ENCODE measurements at places on chromosomes 6 and 20. TPM values are rescaled to one million over a fixed set of nuclear protein-coding genes. Genes with fewer than 3 reads are reported as not detected.

Gene GABRR1
- polyA plus RNA-seq: 0.03 TPM

Gene ASIP
- polyA plus RNA-seq: not detected

- no peak for DNase-seq
These were observed 8.9 kb downstream of the NFS1 start for GRCh38 chr20:35690265-35690664.

GRCh38 chr6:52576054-52576391 is 837 bp downstream of the TRAM2 start:
- no peak for DNase-seq
